ENCODE measurements at places on chromosomes 12 and 14.

DNA sequence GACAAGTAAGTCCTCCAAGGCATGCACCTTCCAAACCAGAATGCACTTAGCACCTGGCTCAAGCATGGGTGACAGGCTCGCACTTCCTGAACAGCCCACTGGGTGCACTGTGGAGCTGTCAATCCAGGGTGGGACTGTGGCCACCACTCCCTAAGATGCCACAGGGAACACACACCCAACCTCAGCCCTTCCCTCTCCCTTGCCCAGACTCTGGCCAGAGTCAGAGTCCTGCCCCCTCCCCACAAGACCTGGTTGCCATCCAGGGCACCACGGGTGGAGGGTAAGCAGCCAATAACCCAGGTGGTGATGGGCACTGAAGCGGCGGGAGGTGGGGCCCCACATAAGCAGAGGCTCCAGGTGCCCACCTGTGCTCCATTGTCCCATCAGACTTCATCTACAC lies 160.6 kb downstream of the MYRFL start:
- DNase-seq: peak; percentile 32

DNA sequence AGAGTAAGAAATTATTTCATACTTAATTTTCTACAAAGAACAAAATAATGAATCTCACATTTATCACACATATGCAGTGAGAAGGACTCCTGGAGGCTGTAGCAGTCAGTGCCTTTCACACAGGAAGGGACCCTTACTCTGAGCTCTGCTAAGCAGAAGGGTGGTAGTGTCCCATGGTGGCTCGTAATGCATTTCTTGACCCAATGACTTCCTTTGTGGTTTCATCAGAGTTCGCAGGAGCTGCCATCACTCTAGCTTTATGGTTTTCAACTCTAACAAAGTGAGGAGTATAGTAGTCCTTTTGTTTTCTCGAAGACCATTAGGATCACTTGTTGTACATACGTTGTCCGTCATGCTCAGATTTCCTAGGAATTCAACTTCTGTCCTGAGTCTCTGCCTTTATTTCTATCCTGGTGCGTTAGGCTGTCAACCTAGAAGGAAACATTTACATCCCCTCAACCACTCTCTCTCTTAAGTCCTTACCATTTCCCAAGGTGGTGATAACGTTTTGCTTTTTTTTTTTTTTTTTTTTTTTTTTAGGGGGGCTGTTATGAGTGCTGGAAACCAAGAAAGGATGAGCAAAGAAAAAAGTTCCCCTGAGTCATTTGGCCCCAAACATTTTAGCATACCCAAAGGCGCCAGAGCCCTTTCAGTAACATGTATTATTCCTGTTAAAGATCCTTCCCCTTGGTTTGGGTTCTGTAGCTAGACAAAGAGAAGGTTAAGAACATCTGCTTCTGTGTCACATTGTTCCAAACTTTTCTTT lies 37.2 kb downstream of the GABARAPL1 start:
- DNase-seq: no peak

GRCh38 chr12:11158885-11159444 lies 12.0 kb upstream of the SMIM10L1 start:
- DNase-seq: peak; percentile 11

- DNase-seq: peak; percentile 69
These were observed 63.2 kb downstream of the ERGIC2 start for GRCh38 chr12:29317556-29318363.

DNA sequence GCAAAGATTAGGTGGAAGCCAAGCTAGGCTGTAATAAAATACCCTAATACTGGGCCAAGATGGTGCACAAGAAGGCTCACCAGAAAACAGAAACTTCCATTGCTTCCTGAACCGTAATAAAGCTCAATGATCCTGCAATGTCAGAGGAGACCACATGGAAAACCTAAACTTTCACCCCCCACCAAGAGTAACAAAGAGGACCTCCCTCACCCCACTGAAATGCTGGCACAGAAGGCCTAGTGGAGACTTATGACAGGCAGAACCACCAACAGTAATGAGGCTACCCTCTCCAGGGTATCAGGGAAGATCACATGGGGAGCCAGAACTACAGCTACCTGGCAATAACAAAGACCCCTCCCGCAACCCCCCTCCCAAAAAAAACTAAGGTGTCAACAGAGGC lies 43.1 kb downstream of the CEP83 start:
- DNase-seq: no peak
